ENCODE measurements at places on chromosomes 4 and X.

DNA sequence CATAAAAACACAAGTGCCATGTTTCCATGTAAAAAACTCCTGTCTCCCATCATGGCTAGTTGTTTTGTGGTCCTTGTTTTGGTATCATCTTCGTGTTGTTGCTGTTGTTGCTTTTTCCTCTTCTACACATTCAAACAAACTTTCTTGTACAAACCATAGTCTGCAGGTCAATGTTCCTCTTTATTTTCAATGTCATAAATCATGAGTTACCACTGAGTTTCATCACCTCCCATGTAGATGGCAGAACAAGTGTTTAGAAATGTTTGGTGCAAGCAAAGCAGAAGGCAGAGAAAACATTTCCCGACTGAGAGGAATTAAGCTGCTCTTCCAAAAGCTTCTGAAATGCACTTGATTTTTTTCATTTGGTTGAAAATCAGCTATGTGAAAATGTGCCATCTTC lies 166.0 kb downstream of the ANTXR2 start:
- no peak for DNase-seq

GRCh38 chrX:105882581-105883275 lies 60.4 kb downstream of the NRK start:
- DNase-seq: no peak

- peak; percentile 52 for DNase-seq
These were observed 71.0 kb downstream of the MTHFD2L start for GRCh38 chr4:74228691-74229640.

- DNase-seq: no peak
These were observed 42.7 kb downstream of the SAT1 start for GRCh38 chrX:23825675-23826074.

DNA sequence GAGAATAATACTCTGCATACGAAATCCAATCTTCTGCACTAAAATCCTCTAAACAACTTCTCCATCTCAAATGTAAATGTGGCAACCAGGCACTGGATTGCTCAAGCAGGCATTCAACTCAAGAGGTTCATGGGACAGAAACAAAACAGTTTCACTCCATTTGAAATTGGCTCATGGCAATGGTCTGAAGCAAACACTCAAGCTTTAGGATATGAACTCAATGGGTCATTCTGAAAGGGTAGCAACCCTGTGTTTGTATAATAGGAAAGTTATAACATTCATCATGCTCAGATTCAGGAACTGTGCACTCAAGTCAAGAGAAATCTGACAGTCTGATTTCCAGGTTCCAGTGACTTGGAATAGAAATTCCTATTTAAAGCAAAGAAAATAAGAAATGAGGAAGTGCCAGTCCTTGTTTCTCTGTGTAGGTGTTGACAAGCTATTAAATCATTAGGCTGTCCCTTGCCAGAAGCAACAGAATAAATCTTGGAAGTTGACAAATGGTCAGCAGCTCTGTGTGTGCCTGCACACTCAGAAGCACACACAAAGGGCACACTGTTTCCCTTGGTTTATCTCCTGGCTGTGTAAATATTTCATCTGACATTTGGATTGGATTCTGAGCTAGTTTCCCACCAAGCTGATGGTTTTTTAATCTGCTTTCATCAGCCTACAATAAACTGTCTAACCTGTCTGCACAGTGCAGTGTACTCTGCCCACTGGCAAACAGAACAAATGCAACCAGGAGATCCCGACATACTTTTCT lies 75.9 kb upstream of the CITED1 start:
- DNase-seq: no peak

DNA sequence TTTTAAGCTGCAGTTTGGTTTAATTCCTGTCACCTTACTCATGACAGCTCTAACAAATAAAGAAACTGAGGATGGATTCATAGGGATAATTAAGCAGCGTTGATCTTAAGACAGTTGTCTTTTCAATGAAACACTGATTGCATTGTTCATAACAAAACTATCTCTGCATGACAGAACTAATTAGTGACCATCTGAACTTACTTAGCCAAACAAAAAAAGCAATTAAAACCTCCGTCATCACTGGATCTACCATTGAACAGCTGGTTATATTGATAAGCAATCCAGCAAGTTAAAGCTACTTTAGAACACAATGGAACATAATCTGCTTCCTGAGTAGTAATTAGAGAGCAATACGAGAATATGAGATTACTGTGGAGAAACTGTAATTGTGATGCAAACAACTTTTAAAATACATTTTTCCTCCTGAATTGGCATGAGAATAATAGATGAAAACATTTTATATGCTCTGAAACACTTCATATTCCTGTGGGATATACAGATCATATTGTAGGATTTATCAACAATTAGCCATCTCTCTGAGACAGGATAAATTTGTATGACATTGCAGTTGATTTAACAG lies 2576.8 kb downstream of the PCDH7 start:
- DNase-seq: no peak

DNA sequence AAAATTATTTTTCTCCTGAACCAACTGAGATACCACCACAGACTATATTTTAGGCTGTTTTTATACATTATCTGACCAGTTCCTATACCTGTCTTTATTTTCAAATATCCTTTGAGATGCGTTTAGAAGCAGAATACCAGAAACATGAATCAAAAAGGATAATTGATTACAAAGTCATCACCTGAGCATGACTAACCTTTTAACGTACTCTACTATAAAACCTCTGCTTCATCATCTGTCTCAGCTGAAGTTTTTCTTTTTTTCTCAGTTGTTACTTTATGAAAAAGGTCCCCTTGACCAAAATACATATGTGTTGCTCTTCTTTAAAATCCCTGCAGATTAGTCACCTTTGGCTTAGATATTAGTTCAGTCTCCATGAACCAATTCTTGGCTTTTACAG lies 109.8 kb downstream of the AMMECR1 start:
- no peak for DNase-seq

- no peak for DNase-seq
These were observed 9.9 kb upstream of the SLC25A43 start for GRCh38 chrX:119389214-119389613.

DNA sequence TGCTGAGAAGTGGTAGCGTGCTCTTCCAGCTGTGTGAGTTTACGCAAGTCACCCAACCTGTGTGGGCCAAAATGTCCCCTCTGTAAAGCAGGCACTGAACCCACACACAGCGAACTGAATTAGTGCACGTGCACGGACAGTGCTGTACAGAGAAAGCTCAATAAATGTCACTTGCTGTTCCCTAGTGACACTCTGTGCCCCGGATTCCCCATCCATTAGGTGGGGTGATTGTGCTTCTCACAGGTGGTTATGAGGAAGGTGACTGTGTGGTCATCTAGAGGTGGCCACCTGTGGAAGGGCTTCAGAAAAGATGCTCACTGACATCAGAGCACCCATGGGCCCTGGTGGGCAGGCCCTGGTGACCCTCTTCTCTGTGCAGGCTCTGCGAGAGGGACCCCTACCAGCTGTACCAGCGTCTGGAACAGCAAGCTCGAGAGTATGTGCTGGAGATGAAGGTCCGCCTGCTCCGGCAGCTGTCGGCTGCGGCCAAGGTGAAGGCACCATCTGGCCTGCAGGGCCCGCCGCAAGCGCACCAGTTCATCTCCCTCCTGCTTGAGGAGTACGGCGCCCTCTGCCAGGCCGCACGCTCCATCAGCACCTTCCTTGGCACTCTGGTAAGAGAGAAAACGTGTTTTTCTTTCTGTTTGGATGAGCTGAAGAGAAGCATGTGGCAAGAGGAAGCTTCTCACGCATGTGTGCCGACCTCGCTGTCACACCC lies 94.3 kb downstream of the FAM193A start:
- no peak for DNase-seq

- DNase-seq: no peak
These were observed 93.5 kb downstream of the GRXCR1 start for GRCh38 chr4:42985976-42986375.

GRCh38 chrX:42399632-42400024 lies 378.3 kb downstream of the PPP1R2C start:
- no peak for DNase-seq

- no peak for DNase-seq
These were observed 1.4 kb upstream of the CT47C1 start for GRCh38 chrX:119071381-119071780.

GRCh38 chr4:172155838-172156345 lies 342.7 kb downstream of the GALNTL6 start:
- DNase-seq: no peak

- DNase-seq: no peak
These were observed 40.0 kb downstream of the TMEM144 start for GRCh38 chr4:158250321-158250720.

DNA sequence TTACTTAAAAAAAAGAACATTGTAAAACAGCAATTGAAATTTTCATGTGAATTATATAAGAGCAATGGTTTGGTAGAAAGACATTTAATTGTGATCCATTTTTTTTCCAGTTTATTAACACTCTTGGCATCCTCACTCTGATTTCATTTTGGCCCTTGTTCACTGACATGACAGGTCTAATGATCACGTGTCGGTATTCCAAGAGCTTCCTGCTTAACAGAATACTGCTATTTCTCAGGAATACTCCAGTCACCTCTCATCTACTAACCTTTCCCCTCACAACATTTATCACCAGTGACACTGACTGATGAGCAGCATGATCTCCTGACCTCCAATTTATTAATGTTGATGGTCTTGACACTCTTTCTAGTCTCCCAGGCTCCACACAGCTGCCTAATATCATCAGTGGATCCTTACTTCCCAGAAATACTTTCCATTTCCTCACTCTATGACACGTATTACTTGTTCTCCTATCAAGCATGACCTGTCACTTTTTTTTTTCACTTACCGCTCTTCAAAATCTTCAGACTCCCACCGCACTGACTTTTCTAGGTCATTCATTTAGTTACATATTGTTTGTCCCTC lies 847.8 kb upstream of the SLIT2 start:
- no peak for DNase-seq

DNA sequence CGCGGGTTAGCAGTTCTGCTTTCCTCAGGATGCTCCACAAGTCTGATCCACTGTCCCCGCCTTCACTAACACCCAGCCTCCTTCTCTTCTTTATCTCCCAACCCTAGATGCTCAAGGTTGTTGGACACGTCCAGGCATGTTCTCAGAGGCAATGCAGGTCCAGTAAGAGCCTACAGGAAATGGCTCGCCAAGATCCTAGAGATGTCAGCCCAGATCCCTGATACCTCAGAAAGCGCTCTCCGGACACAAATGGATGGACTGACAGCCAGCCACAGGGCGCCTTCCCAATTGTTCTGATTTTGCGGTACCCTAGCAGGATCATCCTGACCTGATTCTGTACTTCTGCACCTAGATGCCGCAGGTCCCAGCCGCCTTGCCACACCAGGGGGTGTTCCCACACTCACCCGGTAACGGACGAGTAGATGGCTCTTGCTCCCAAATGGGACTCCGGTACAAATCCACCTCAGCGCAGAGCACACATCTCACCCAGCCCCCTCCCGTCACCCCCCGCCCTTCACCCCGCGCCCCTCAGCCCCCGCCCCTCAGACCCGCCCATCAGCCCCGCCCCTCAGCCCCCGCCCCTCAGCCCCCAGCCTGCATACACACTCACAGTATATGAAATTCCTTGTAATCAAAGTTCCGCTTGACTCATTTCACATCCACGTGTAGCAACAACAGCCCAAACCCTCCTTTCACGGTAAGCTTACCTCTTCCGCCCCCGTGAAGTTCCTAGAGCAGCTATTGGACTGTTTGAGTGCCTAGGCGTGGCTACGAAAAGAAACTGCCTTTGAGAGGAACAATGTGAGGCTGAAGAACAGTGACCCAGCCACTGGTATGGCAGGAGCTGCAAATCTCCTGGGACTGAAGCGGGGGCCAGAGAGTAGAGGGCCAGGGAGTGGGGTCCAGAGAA lies at the start of gene EDA2R:
EDA2R (minus strand) TSS at position 488 of the 910 bp plus-strand sequence. CDS start 23,058 bp downstream, outside the sequence.
- no peak for DNase-seq

GRCh38 chrX:109886122-109886761 lies 116.7 kb upstream of the TMEM164 start:
- peak; percentile 3 for DNase-seq

Measured in stimulated activated CD4-positive, alpha-beta T cell treated with anti-CD3 and anti-CD28 coated beads, TNF-alpha, amount 100 ng/mL, for 24 hours (primary cell).